ENCODE measurements at places on chromosomes 6 and 20.

GRCh38 chr20:43833511-43834395 lies 80.9 kb upstream of the TOX2 start:
- no peak for DNase-seq

DNA sequence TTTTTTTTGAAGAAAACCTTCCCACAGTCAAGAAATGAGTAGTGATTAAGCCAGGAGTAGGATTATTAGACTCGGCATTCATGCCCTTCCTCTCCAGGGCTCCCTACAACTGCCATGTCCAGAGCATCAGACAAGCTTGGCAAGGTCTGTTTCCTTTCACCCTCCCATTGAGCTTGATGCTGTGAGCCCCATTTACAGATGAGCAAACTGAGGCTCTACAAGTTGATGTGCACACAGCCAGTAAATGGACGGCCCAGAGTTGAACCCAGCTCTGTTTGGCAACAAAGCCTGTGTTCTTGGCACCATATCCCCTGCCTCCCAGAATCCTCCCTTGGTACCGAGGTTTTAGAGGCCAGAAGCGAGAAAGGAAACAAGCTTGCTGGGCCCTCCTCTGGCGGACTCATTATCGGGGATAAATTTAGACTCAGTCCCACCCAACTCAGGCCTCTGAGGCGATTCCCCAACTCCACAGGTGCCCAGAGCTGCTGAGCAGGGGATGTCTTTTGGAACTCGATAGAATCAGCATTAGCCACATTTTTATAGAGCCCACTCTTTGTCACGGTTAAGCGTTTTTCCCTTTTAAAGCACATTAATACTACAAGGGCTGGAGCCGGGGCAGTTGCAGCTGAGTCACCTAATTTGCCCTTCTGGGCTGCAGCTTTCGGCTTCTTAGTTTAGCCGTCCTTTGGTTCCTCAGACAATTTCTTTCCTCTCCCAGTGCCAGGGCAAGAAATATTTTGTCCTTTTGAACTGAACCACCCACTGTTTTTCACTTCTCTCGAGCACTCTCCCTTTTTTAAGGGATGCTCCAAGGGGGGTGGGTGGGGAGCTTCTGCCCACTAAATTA lies 23.0 kb upstream of the NFATC2 start:
- DNase-seq: no peak

- no peak for DNase-seq
These were observed 14.6 kb upstream of the STX16 start for GRCh38 chr20:58636396-58636982.

- no peak for DNase-seq
These were observed 62.6 kb upstream of the PMEPA1 start for GRCh38 chr20:57772349-57772964.

DNA sequence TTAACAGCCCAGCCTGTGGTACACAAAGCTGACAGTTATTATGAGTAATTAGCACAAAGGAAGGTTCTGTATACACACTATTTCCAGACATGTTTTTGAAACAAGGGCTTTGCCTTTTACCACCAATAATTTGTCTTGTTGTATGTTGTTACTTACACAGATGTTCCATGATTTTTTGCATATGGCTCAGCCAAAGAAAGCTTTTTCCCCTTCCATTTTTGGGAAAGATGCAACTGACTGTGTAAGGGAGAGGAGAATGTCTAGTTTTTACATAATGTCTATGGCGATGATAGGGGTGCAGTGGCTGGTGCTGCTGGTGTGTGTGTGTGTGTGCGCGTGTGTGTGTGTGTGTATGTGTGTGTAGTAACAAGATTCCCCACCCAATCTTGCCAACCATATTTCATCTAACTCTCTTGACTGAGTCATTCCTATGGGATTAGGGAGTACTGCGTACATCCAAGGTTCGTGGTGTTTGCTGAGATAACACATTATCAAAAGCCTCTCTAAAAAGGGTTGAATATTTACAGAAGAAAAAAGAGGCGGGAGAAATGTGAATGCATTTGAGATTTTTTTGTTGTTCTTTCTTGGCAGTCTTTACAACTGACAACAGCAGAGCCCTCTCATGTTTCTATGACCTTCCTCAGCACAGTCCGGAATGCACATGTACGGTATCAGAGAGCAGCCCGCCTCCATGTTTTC lies 192.2 kb downstream of the GMPR start:
- DNase-seq: peak; percentile 21

DNA sequence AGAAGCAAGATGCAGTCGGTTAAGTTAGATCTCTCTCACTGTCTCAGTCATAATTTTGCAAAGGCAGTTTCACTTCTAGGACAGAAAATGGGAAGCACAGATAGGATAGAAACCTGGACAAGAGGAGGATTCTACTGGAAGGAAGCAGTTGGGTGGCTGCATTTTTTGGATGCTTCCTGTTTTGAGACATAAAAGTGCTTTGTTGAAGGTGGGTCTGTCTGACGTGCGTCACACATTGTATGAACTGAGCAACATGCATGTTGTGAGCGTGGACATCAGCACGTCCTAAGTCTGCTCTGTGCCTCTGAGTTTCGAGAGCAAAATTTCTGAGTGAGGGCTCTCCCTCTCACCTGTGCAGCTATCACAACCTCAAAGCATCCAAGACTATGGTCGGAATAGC lies 68.7 kb upstream of the SNX9 start:
- DNase-seq: no peak

- DNase-seq: no peak
These were observed 682.0 kb downstream of the GRIK2 start for GRCh38 chr6:102075539-102075938.

GRCh38 chr6:108804956-108805355 lies 43.3 kb upstream of the ARMC2 start:
- no peak for DNase-seq

GRCh38 chr20:44701118-44701857 lies 13.9 kb upstream of the CCN5 start:
- DNase-seq: no peak

- no peak for DNase-seq
These were observed 152.9 kb downstream of the INSM1 start for GRCh38 chr20:20520776-20521175.
